Metanephros (tissue), 2 donors: ENCODE measurements at places on chromosomes 5 and 9. TPM values are rescaled to one million over a fixed set of nuclear protein-coding genes. Genes with fewer than 3 reads are reported as not detected.

BTNL8 gene
- total RNA-seq, result 0.47 TPM

NMUR2 gene
- total RNA-seq, result 0.12 TPM

ADAMTS6 gene
- total RNA-seq, result 7.6 TPM

SKP2 gene
- 29.9 TPM for total RNA-seq

STARD4 gene
- 21.1 TPM for total RNA-seq

SCGB3A1 gene
- total RNA-seq, result 0.88 TPM

TMOD1 gene
- total RNA-seq, result 17.2 TPM

CCDC69 gene
- 7.6 TPM for total RNA-seq

GABRP gene
- total RNA-seq, result 1.7 TPM

SLC6A7 gene
- 0.06 TPM for total RNA-seq

SLCO6A1 gene
- total RNA-seq, result not detected

OBP2B gene
- total RNA-seq, result not detected

LAMC3 gene
- 47.9 TPM for total RNA-seq

PITX1 gene
- 3.6 TPM for total RNA-seq

ST8SIA4 gene
- total RNA-seq, result 11.0 TPM

GRM6 gene
- not detected for total RNA-seq

ANGPTL2 gene
- 17.6 TPM for total RNA-seq

SLC6A19 gene
- total RNA-seq, result 33.0 TPM

TMEM174 gene
- 6.8 TPM for total RNA-seq

TMC1 gene
- 0.41 TPM for total RNA-seq

FTMT gene
- not detected for total RNA-seq

CDKN2B gene
- 0.29 TPM for total RNA-seq

CERCAM gene
- 43.3 TPM for total RNA-seq

NPM1 gene
- 1,200 TPM for total RNA-seq

FGD3 gene
- 12.0 TPM for total RNA-seq

MVB12B gene
- 24.4 TPM for total RNA-seq

ANKRD18B gene
- 1.6 TPM for total RNA-seq

F2RL1 gene
- total RNA-seq, result 25.9 TPM

C7 gene
- total RNA-seq, result 392 TPM

EFNA5 gene
- 21.0 TPM for total RNA-seq
